ENCODE measurements at places on chromosomes 12 and 14.

GRCh38 chr12:104733717-104734175, 224.3 kb downstream of the SLC41A2 start:
- DNase-seq, result peak; percentile 7

GRCh38 chr12:18589316-18589715, 148.5 kb downstream of the PLCZ1 start:
- DNase-seq, result no peak

DNA sequence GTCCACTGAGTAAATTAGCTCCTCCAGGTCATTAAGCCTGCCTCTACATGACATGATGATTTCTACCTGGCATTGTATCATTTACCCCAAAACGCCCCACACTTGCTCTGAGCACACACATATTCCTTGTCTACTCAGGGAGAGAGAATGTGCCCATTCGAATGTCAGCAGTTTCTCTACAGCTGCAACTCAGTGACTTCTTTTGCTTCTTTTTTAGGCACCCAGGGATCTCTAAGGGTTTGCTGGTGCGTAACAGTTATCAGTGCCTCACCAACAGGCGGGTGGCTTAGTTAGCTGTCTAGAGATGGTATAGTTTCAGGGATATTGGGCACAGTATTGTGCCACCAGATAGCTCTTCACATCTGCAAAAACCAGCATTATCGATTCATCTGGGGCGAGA, 316.9 kb downstream of the PDZRN4 start:
- DNase-seq, result no peak

GRCh38 chr12:93168751-93169150, 209.0 kb upstream of the NUDT4 start:
- DNase-seq, result no peak

DNA sequence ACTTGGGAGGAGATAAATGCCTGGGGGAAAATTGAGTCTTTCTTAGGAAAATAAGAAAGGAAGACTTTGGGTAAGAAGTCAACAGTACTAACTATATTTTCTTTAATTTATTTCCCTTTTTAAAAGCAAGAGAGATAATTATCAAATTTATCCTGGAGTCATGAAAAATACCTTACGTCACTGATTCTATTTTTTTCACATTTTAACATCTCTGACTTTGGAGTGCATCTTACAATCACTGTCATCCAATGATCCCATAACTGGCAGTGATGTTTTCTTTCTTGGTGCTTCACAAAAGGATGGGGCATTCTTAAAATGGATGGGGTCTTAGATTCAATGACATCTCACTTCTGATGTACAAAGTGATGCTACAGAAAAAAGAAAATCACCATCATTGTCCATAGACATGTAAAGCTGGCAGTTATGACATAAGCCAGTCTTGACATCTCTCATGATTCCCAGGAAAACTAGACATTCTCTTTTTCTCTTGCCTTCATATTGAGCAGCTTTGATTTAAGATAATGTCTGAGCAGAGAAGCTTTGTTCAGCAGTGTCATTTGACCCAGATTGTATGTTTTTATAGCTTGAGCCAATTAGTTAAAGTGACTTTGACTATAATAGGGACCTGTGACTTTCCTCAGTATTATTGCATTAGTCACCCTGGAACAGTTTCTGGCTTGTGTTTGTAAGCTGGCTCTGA, 236.2 kb downstream of the EGLN3 start:
- no peak for DNase-seq

GRCh38 chr12:43038991-43039390, 449.4 kb upstream of the PRICKLE1 start:
- no peak for DNase-seq

- no peak for DNase-seq
Measured at GRCh38 chr14:58659846-58660245, 22.1 kb downstream of the DACT1 start.

DNA sequence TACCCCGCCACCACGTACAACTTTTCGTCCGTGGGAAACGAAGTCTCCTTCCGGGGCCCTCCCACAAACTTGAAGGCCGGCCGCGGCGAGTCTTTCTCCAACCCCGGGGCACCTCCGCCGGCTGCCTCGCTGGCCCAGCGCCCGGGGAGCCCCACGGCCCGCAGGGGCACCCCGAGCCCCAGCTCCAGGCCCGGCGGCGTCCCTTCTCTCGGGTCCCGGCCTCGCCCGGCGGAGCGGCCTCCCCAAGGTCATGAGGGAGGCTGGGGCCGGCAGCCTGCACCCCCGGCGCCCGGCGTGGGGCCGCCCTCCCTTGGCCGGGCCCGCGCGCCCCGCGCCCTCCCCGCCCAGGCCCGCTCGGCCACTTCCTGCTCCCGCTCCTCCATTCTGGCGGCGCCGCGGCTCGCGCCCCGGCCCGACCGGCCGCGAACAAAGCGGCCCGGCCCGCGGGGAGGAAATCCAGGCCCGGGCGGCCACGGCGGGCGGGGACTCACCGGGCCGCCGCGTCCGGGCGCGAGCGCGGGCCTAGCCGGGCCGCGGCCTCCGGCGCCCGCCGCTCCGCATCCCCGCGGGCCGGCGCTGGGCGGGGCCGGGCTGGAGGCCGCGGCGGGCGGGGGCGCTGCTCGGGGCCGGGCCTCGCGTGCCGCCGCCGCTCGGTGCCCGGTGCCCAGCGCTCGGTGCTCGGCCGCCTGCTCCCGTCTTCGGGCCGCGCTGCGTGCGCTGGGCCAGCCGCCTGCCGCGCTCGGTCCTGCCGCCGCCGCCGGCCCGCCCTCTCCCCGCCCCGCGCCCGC, at the start of gene AKT1:
AKT1 (minus strand) TSS at position 756 of the 788 bp plus-strand sequence. CDS start 3,105 bp downstream, outside the sequence.
- DNase-seq, result no peak

- DNase-seq, result no peak
Measured at GRCh38 chr14:97524589-97525319, 727.6 kb downstream of the VRK1 start.

GRCh38 chr14:65110525-65110924, 8.2 kb upstream of the MAX start:
- DNase-seq, result no peak

GRCh38 chr14:78446807-78447206, 276.6 kb downstream of the NRXN3 start:
- DNase-seq, result no peak

GRCh38 chr12:117105902-117106301, 6.7 kb upstream of the TESC start:
- DNase-seq, result no peak

DNA sequence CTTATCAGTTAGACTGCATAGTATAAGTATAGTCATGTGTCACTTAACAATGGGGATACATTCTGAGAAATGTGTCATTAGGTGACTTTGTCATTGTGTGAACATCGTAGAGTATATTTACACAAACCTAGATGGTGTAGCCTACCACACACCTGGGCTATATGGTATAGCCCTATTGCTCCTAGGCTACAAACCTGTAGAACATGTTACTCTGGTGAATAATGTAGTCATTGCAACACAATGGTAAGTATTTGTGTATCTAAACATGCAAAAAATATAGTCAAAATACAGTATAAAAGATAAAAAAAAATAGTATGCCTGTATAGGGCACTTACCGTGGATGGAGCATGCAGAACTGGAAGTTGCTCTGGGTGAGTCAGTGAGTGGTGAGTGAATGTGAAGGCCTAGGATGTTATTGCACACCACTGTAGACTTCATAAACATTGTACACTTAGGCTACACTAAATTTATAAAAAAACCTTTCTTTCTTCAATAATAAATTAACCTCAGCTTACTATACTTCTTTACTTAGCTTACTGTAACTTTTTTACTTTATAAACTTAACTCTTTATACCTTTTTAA, 40.3 kb upstream of the ANKS1B start:
- DNase-seq, result no peak

- peak; percentile 41 for DNase-seq
Measured at GRCh38 chr12:94172031-94172430, 23.7 kb downstream of the PLXNC1 start.

DNA sequence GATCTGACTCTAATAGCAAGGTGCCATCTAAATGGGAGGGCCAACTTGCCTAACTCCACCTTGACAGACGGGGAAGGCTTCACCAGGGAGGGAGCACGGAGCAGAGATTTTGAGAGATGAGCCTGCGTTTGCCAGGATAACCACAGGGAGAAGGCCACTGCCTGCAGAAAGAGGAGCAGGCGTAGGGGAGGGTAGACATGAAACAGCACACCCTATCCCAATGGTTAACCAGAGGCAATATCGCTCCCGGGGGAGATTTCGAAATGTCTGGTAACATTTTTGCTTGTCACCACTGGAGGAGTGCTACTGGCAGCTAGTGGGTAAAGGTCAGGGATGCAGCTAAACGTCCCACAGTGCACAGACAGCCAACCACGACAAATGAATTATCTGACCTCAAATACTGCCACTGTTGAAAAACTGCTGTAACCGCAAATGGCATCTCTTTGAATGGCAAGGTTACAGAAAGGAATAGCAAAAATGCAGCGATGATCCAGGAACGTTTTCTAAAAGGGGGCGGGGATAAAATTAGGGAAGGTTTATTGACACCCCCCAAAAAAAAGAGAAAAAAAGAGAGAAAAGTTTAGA, 126.0 kb upstream of the ATF7IP start:
- DNase-seq, result peak; percentile 39

DNA sequence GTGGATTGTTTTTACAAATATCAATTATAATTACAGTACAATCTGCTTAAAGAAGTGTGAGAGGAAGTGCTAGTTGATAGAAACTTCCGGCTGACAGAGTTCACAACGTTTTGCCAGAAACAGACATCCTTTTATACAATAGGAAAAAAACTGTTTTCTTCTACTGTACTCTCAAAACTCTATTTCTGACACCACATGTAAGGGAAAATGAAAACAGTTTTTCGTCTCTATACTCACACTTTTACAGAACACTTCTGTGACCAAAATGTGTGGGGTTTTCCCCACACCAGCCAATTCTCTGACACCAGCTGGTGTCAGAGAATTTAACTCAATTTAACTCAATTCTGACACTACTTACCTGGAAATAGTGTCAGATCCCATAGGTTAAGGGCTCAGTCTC, 24.2 kb upstream of the HIF1A start:
- DNase-seq, result no peak

DNA sequence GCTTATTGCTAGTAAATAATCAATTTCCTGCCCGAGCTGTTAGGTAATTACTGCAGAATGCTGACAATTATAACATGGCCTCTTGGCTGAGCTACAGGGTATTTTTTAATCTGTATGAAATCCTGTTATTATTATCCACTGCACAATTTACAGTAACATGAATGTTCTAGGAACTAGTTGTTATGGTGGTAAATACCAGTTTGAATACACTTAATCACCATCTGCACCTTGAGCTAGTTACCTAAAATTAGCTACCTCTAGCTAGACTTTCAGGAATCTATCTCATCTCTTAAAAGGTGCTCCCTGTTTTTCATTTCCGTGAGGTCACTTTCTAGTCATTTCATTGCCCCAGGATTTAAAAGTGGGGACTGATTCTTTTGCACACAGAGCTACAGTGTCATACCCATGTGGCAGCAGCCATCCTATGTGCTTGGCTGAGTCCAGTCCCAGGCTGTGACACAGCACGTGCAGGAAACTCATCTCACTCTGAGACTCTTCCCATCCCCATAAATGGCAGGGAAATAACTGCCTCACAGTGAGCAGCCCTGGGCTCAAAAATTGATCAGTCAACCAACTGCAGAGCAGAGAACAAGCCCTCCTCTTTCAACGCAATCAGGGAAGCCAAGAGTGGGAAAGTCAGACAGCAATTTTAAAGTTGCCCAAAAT, 37.6 kb downstream of the DCP1B start:
- no peak for DNase-seq

- no peak for DNase-seq
Measured at GRCh38 chr12:104142543-104142942, 4.5 kb upstream of the NFYB start.

- no peak for DNase-seq
Measured at GRCh38 chr12:116318576-116319232, 41.2 kb upstream of the MED13L start.

DNA sequence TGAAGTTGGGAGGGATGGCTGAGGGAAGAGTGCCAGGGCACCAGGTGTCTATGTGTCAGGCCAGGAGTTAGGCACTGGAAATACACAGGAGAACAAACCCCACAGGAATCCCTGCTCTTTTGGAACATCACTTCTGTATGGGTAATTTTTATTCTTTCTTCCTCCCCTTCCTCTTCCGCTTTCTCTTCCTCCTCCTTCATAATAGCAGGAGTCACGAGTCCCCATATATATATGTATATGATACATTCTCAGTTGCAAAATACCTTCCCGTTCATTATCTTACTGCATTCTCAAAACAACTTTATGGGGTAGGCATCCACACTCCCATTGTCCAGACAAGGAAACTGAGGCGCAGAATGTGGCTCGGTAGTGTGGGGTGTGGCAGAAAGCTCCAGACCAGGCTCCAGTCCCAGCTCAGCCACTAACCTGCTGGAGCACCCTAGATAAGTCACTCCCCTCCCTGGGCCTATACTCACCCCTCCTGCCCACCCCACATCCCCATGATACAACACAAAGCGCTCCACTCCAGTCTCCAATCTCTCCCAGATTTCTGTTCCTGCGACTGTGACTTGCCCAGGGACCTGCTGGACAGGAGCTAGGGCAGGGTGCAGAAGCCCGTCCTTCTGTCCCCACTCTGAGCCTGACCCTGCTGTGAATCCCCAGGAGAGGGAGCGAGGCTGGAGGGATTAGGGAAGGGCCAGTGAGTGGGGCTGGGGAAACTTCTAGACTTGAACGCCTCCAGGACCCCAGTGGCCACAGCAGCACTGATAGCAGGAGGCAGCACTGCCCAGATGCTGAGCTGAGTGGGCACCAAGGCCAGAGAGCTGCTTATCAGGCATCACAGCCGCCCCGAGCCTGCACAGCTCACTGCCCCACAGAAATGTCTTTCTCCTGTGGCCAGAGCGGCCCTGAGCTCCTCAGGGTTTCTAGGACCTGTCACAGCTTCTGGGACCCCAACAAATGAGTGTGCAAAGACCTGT, 1.4 kb upstream of the AQP2 start:
- DNase-seq, result no peak

- no peak for DNase-seq
Measured at GRCh38 chr12:123532808-123533649, 490 bp downstream of the RILPL1 start.

- no peak for DNase-seq
Measured at GRCh38 chr14:61544448-61545330, 150.6 kb upstream of the HIF1A start.

DNA sequence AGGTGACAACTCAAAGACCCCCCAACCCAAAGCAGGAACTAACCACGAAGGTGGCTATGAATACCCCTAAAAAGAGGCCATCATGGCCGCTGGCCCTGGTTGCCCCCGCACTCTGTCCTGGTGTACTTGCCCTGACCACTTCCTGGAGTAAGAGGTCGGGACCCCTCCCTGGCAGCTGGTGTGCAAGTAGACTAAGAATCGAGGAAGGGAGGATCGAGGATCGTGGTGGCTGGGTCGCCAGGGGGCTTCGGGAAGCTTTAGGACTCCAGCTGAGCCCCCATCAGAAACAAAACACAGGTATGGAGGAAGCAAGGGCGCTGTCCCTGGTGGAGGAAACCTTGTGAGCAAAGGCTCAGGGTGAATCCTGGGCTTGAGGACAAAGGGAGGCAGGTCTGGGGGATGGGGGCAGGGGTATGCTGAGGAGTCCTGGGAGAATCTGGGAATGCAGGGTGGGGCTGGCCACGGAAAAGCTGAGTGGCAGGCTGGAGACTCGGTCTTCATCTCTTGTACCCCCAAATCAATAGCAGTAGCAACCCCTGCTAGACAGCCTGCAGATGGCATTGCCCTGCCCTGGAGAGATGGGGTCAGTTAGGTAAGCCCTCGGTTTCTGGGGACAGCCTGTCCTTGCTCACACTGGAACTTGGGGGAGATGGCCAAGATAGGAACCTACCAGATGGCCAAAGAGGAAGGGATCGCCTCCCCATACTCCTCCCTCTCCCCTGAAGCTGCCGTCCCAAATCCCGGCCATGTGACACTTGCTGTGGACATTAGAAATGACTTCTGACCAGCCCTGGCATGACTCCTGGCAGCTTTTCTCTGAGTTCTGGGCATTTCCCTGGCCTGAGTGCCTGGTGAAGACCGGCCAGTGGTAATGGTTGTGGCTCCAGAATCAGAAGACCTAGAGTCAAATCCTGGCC, 45.3 kb upstream of the ESRRB start:
- no peak for DNase-seq

Measured in NCI-H226 (cell line).